ENCODE measurements at places on chromosomes 3 and 15.
A peak's percentile ranks its signal among the peaks of the same experiment; 100 is the strongest.

- DNase-seq, result no peak
These were observed 10.1 kb downstream of the EFCAB12 start for GRCh38 chr3:129418041-129418973.

- DNase-seq, result no peak
These were observed 4.6 kb downstream of the P2RY1 start for GRCh38 chr3:152839511-152839910.

DNA sequence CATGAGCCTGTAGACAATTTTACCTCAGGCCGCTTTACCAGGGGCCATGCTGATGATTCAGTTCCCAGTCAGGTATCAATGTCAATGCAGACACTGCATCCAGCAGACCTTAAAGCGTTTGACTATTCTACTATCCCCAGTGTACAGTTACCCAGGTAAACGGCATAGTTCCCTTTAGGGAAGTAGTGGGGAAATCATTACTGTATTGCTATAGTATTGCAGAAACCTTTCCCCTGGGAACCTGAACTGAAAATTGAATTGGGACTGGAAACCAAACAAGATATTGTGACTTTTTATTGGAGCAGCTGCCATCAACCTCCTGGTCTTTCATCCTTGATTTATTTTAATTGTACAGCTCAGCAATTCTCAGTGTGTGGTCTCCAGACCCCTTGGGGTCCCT is 6.6 kb upstream of the INAFM2 start:
- DNase-seq, result no peak

- DNase-seq, result no peak
These were observed 88.7 kb upstream of the MRPL3 start for GRCh38 chr3:131591394-131592014.

GRCh38 chr3:37891227-37891626 is 29.5 kb downstream of the CTDSPL start:
- DNase-seq, result no peak

- peak; percentile 55 for DNase-seq
These were observed 664 bp downstream of the PARP3 start for GRCh38 chr3:51942603-51943450.

- DNase-seq, result no peak
These were observed 975.3 kb upstream of the GBE1 start for GRCh38 chr3:82736696-82737277.

DNA sequence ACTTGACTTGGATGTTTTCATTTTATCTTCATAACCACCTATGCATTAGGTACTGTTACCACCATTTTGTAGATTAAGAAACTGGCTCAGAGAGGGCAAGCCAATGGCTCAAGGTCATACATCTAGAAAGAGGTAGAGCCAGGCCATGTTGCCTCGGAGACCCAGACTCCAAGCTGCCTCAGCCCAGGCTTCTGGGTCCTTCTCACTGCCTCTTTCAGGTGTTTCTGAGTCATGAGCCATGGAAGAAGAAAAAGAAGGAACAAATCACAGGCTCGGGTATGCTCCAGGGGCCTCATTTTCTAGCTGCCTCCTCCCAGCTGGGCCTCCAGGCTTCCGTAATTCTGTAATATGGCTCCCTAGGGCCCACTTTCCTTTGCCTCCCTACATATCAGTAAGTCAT is 226.5 kb upstream of the TOPAZ1 start:
- DNase-seq, result no peak

- peak; percentile 98 for DNase-seq
These were observed at the start of gene COX17 for GRCh38 chr3:119676771-119677640. TSS of gene COX17 (minus strand) at chr3:119677406. CDS start at chr3:119677310, 96 bp downstream.

DNA sequence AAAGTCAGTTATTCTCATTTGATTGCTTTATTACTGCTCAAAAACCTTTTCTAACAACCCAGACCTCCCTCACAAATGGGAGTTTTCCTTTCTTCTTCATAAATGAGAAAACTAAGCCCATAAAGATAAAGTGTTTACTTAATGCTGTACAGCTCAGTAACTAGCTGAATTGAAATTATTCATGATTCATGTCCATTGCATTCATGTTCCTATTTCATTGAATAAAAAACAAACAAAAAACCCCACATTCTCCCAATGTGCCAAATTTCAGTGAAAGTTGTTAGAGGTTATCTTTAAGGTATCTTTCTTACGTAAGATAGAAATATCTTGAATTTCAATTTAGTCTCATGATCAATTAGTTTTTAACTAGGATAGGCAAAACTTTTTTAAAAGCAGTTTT is 2.8 kb downstream of the PLSCR2 start:
- no peak for DNase-seq

GRCh38 chr3:139588450-139588849 is 48.9 kb upstream of the RBP1 start:
- DNase-seq, result peak; percentile 13

- DNase-seq, result no peak
These were observed 58.9 kb downstream of the ITGA11 start for GRCh38 chr15:68373028-68373427.

GRCh38 chr3:62188681-62189375 is 184.5 kb downstream of the FEZF2 start:
- DNase-seq, result peak; percentile 34

GRCh38 chr3:194423317-194423716 is 24.3 kb upstream of the GP5 start:
- no peak for DNase-seq

- peak; percentile 47 for DNase-seq
These were observed 19.1 kb upstream of the TM4SF18 start for GRCh38 chr3:149352556-149352955.

- DNase-seq, result no peak
These were observed 144.0 kb upstream of the TLE3 start for GRCh38 chr15:70241561-70242320.

- DNase-seq, result no peak
These were observed 229.1 kb downstream of the CHST2 start for GRCh38 chr3:143348486-143349327.

- no peak for DNase-seq
These were observed 22.9 kb downstream of the MBNL1 start for GRCh38 chr3:152291649-152292066.

- no peak for DNase-seq
These were observed 6.0 kb downstream of the PCSK6 start for GRCh38 chr15:101483462-101483861.

- no peak for DNase-seq
These were observed 17.5 kb upstream of the GOLGA8J start for GRCh38 chr15:30065025-30065801.

DNA sequence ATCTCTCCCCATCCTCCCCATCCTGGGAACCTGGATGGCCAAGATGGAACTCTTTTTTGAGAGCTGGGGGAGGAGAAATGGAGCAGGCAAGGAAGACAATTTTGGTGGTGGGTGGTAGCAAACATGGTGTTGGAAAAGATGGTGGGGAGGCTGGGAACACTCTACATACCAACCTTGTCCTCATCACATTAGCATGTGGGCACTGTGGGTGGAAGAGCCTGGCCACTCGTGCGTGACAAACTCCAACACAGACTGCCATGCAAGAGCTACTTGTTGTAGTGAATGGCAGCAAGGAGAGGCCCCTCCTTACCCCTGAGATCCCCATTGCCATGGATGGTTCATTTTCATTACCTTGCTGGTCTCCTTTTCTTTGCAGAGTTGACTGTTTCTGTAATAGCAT is 262.6 kb downstream of the RPLP1 start:
- DNase-seq, result no peak

DNA sequence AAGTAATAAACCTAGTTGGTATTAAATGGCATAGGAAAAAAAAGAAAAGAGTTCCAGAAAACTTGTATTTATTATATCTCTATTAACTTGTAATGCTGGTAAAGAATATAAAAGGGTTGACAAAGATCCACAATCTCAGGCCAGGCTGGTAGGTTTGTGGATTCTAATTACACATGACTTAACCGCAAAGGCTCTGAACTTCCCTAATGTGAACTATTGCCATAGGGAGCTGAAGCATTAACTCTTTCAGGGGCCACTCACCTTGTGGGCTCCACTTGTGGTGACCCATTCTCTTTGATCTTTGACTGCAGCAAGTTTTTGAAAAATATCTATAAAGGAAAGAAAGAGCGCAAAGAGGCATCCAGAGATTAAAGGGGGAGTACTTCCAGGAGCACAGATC is 58.5 kb downstream of the NEK10 start:
- DNase-seq, result no peak

DNA sequence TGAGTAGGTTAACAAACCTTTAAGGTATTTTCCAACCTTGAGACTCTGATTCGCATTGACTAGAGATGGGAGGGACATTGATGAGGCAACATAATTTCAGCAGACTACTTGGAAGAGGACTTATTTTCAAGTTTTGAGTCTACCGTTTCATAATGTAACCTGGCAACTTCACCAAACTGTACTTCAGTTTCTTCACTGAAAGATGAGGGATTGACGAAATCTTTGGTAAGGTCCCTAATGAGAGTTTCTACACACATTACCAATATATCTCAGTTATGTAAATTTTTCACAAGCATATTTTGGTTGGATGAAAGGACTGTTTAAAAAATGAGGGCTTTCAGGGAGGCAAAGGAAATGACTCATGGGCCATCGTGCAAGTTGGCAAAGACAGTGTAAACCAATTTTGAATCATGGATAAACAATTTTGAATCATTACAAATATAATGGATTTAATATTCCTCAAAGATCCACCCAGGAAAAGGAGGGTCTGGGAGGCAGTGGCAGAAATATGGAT is 28.7 kb upstream of the SEMA6D start:
- no peak for DNase-seq

DNA sequence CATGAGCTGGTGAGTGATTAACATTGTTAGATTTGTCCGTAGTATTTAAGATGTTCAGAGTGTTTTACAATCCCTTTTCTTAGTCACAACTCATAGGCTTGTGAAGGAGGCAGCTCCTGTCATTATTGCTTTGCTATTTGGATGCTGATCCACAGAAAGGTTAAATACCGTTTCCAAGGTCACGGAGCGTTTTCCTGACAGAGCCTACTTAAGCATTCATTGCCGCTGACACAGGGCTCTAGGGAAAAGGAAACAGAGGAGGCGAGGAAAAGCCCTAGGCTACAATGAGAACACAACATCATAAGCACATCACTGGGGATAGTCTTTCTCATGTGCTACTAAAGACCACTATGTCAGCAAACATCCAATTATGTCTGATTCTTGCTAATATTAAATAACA is 38.5 kb upstream of the CPB1 start:
- no peak for DNase-seq

GRCh38 chr15:43913941-43914340 is 87.1 kb downstream of the WDR76 start:
- DNase-seq, result no peak

- DNase-seq, result no peak
These were observed 188.4 kb upstream of the PFN2 start for GRCh38 chr3:150158943-150159625.

DNA sequence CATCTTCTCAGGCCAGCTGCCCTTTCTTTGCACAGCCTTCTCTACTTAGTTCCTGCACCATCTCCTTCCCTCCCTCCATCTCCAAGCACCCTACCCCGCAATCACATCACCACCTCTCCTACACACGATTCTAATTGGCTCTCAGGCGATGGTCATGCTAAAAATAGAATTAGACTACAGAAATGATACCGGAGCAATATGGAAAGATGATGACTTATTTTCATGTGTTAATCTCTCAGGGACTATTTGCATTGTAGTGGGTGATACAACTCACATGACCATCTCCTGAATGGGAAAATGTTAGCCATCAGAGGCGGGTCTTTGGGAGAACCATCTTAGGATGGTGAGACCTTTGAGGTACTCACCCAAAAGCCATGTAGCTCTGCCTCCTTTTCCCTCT is 54.7 kb upstream of the PPARG start:
- DNase-seq, result no peak
